ENCODE measurements at places on chromosomes 11 and 22.

DNA sequence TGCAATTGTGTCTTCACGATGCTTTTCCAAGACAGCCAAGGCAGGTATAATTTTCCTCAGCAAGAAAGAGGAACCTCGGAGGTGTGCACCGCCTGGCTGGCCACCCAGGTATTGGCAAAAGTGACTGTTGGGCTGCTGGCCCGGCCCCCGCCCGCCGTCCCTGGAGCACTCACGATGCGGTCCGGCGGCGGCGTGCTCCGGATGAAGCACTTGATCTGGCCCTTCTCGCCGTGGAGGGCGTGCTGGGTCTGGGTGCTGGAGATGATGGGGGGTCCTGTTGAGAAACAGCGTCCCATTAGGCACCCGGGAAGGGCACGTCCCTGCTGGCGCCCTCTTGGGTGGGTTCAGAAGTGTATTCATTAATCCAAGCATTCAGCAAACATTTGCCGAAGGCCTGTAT lies 84.8 kb downstream of the ST3GAL4 start:
- no peak for DNase-seq

DNA sequence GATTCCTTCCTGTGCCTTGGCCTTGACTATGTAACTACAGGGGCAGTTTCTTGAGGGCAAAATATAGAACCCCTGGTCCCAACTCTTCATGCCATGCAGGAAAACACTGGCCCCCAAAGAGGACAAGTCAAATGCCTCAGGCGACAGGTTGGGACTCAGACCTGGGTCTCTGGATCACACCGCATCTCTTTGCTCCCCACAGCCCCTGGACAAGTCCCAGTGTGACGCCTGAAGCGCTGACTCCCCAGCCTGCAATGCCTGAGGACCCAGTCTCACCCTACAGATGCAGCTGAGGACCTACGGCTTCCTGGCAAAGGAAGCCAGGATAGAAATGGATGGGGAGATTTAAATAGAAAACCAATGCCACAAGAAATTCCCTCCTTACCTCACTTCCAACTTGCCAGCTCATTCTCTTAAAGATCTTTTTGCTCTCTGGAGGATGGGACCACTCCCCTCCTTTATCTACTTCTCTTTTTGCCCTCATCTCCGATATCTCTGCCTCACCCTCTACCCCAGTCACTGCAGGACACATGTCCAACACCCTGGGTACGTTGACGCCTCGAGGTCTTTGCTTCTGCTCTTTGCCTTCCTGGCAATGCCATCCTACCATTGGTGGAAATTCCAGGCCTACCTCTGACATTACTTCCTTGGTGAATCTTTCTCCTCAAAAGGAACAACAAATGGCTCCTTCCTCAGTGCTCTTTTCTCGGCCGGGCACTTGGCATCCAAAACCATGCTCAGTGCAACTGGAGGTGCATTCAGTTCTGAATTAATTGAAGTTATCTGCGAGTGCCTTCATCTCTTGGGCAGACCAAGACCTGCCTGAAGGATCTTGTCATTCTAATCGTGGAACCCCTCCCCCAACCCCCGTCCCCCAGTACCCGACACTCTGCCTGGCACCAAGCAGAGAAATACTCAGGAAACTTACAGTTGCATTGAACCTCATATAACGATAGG lies 2.0 kb upstream of the PRDM11 start:
- DNase-seq: no peak

DNA sequence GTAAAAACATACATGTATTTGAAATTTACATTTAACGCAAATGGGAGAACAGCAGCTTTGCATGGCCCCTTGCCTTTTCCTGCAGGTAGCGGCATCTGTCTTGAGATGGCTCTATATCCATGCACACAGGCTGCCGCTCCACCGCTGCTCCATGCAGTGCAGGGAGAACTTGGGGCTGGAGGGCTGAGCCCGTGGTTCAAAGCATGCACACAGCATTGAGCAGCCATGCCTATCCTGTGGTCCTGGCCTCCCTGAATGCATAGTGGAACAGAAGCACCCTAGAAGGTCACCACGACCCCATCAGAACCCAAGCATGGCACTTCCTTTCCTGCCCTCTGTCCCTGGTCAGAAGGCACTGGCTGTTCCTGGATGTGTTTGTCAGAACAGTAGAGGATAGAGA lies 35.0 kb upstream of the TP53I11 start:
- DNase-seq: no peak

DNA sequence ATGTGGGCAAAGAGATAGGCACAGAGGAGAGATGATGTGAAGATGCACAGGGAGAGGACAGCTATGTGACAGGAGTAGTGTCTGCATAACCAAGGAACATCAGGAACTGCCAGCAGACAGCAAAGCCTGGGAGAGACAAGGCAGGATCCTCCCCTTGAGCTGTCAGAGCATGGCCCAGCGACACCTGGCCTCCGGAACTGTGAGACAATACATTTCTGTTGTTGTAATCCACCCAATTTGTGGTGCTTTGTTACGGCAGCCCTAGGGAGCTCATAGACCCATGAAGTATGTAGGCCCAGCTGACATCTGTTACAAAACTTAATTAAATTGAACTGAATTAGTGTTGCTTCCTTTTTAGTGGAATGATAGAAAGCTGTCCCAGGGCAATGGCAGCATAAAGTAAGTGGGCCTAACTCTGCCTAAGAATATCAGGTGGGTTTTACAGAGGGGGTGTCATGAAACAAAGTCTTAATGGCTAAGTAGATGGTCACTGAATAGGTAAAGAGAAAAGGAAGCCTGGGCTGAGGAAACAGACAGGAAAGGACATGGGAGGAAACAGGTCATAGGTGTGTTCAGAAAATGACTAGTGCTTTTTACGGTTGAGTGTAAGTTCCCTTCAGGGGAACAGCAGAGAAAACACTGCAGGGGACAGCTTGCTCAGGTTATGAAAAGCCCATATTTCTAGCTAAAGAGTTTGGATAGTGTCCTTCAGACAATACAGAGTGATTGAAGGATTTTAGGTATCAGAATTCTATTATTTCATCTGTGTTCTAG lies 24.8 kb downstream of the RASSF10 start:
- DNase-seq: no peak

All from T-helper 22 cell (primary cell).